ENCODE measurements at places on chromosomes 12 and 14.

DNA sequence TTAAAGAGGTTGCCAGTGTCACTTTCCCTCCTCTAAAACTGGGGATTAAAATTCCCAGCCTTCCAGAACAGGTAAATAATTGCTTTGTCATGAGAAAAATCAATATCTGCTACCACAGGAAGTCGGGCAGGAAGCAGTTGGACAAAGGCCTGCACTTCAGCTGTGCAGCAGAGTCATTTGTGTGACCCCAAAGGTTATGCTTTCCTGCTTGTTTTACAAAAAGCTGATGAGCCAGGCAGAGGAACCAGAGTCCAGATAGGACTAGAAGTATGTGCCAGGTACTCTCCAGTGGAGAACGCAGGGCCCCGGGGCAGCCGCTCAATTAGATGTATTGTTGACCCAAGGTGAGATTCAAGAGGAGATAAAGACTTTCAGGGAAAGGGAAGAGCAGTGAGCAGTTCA, 117.1 kb upstream of the FRMD6 start:
- DNase-seq: no peak

DNA sequence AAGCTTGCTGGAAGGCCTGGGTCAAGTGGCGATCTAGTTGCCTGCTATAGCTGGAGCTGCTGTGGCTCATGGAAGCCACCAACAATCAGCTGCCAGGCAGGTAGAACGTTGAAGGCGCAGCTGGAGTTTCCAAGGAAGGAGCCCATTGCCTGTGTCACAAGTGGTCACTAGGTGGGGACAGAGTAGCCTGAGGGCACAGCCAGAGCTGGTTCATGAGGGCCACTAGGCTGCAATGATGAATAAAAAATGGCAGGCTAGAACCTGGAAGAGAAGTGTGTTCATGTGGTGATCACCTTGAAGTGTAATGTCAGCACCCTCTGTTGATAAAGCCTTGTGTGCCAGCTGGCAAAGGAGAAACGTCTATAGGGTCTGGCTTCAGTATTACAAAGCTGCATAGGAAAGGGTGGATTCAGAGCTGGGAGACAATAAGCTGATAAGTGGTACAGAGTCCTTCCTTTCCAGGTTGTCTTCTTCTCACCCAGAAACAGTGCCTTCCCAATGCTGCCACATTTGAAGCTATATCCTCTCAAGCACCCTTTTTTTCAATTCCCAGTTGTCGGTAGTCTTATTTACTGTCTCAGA, 165.8 kb downstream of the EMP1 start:
- DNase-seq: peak; percentile 52

- DNase-seq: no peak
Observed at GRCh38 chr14:99248761-99249171, 23.2 kb downstream of the BCL11B start.

DNA sequence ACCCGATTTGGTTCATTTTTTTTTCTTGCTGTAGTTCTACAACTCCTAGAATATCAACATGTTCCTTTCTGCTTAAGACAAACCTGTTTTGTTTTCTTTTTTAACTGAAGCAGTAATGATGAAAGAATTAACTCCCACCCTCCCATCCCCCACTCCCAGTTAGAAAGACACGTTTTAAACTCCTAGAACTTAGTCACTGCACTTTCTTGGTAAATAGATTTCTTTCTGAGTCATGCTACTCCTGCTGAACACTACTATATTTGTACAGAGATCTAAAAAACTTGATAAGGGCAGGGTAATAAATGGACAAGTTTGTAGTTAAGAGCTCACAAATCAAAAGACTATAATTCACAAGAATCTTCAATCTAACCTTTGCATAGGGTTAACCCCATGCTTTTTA, 118.9 kb upstream of the PTPRB start:
- DNase-seq: no peak

- peak; percentile 70 for DNase-seq
Observed at GRCh38 chr12:388541-389141, 479 bp downstream of the KDM5A start.

DNA sequence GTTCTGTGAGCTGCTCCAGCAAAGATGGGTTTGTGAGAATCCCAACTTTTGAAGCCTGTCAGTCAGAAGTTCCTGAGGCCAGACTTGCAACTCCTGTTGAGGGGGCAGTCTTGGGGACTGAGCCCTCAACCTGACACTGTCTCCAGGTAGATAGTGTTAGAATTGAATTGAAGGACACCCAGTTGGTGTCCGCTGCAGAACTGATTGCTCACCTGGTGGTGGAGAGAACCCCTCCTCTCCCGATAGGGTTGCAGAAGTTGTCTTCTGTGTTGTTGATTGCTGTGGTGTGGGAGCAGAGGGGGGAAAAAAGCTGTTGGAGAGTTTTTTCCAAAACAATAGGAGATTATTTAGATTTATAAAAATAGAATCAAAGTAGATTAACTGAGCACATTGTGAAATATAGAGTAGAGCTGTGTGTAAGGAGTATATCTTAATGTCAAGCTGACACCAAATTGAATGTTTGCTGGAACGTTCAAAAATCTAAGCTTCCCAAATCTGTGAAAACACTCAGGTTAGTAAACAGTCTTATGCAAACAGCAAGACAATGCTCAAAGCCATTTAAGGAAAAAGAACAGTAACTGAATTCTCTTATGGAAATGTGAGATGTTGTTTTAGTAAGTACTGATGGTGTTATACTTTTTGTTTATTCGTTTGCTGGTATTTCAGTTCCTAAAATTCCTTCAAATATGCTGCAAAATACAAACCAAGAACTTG, 18.6 kb downstream of the HIF1A start:
- no peak for DNase-seq

DNA sequence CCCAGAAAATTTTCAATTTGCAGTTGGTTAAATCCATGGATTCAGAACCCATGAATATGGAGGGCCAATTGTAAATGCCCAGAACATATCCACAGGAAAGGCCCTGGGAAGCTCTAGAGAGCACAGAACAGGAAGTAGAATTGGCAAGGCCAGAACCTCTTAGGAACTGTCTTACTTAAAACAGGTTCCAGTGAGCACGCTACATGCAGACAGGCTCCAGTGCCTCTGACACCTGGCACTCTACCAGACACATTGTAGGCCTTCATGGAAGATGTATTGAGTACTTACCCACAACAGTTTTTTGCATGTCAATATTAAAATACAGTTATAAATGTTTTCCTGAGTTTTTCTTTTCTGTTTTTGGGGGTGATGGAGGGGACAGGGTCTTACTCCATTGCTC, 188.2 kb upstream of the FRMD6 start:
- no peak for DNase-seq

- DNase-seq: no peak
Observed at GRCh38 chr12:92444763-92445162, 258.0 kb upstream of the PLEKHG7 start.

DNA sequence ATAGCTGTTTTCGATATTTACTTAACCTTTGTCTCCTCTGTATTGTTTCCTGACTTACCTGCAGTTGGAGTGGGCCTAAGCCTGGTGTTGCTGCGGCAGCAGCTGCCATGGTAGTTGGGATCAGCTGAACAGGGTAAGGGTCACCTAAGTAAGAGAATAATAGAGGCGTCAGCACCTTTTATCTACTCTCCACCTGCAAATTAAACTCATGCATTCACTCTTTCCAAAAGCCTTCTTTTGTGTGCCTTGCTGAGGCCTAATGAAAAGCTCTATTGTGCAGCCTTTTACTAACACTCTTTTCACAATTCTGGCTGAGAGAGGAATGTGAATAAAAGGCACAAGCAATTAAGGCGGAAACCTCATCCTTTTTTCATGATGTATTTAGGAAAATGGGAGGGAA, 308.7 kb downstream of the SOX5 start:
- DNase-seq: no peak

DNA sequence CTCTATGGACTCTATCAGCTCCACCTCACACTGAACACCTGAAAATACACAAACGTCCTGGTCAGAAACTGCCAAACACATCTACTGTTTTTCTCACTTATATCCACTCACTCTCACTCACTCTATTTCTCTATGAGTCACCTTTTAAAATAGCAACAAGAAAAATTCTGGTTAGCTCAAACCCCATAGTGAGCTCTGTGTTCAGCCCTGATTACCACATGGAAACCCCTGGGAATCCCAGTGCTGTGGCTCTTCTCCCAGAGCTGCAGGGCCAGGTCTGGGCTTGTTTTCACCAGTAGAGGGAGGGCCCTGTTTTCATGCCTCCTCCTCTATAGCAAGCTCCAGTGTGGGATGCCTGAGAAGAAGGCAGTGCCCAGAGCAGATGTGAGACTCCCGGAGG, 1126.1 kb downstream of the TMEM121 start:
- no peak for DNase-seq

DNA sequence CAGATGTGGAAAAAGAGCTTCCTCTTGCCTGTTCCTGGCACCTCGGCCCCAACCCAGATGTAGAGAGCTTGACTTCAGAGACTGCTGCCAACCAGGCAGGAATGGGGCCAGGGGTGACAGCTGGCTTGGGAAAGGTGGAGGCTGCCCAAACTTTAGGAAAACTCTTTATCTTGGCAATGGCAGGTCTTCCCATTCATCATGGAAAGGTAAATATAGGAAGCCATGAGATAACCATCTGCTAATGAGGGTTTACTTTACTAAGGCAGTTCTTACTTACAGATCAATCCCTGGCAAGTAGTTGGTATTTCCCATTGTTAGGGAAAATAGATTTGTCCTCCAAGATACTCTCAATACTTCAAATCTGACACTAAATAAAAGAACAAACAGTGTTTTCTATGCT, 143.1 kb upstream of the NUDT4 start:
- no peak for DNase-seq

DNA sequence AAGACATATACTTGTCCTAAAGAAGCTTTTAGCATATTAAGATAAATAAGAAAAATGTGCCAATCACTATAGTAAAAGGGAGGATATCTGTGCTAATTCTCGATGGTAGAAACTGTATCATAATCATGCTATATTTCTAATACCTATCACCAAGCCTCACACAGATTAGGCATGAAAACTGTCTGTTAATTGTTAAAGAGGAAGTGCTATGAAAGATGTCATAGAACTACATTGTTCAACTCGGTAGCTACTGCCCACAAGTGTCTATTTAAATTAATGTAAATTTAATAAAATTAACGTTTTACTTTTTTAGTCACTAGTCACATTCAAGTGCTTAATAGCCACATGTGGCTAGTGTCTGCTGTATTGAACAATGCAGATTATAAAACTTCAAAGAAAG, 77.5 kb upstream of the KICS2 start:
- DNase-seq: no peak

GRCh38 chr14:68654471-68654941, 138.4 kb downstream of the ZFP36L1 start:
- no peak for DNase-seq

DNA sequence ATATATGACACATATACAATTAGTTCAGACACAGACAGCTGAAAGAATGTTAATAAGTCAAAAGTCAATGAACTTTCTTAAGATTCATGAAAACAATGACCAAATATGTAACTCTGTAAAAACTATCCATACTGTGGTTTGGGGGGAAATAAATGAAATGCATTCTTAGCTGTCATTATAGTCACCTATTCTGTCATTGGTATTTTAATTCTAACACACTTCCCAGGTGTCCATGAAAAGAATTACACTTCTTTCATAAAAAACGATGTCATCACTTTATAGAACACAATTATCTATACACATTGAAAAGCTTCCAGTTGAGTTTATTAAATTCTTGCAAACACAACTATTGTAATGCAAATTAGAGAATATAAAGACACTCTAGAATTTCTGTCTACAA, 35.8 kb downstream of the PPFIA2 start:
- no peak for DNase-seq

DNA sequence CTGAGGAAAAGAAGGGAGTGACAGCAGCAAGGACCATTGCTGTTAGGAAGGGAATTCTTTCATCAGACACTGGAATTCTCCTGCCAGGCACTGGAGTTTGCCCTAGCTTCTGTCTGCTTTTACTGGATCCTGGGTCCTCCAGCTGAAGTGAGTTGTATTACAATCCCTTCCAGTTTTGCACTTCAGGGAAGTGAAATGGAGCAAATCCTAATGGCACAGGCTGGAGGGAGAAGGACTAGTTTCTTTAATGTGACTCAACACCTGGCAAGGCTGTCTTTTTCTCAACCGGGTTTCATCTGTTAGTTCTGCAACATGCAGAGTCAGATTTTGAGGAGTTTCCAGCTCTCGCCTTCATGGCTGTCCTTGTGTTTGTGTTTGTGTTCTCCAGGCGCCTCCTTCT, 45.8 kb downstream of the ETV6 start:
- DNase-seq: no peak

DNA sequence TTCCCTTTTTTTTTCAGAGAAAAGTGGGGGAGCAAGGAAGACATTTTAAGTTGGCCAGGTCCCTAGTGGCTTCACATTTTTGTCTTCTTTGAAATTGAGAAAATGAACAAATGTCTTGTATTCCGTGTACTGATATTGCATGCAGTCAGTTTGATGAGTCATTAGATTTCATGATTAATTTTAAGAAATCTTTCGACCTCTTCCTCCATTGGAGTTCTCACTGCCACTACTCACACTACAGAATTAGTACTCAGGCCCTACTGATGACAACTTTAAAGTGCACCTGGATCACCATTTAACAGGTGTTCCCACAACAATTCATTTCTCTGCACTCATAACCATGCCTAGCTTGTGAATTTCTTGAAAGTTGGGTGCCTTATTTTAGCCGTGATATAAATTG, 50.5 kb downstream of the SAMD4A start:
- DNase-seq: no peak

GRCh38 chr14:93708311-93708734, 80.0 kb downstream of the PRIMA1 start:
- no peak for DNase-seq

DNA sequence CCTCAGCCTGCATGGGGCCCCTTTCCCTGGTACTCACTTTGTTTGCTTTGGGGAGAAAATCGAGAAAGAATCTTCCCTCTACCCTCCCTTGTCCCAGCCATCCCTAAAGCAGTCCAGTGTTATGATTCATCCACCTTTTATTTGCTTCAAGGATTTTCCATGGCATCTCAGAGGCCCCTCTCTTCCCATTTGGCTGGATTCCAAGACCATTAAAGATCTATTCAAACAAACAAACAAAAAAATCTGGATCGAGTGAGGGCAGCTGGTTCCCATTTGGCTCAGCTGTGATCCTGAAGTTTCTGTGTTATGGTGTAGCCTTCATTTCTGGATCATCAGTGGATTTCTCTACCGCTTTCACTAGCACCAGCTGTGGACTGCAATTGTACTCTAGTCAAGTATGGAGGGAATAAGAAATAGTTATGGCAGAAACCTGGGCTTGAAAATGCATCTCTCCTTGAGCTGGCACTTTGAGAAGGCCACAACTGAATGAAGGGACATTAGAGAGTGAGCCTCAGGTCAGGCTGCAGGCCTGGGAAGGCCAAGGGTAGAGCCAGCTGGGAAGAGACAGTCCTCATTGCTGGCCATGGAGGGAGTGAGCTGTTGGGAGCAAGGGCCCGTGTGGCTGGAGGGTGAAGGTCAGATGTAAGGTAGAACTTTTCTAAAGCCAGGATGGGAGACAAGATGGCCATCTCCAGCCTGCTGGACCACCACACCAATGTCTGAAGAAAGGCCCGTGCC, 13.7 kb downstream of the KRT71 start:
- no peak for DNase-seq

- peak; percentile 25 for DNase-seq
Observed at GRCh38 chr14:100305324-100306100, 732 bp downstream of the SLC25A29 start.
